ENCODE measurements at places on chromosomes 5 and 9.

GRCh38 chr5:65624571-65625555 lies at the start of the genes SHLD3 and TRAPPC13:
Gene SHLD3, plus strand, starts transcription at chr5:65625027. Its CDS starts 4,561 bp downstream, at chr5:65629588.
Gene TRAPPC13, plus strand, starts transcription at chr5:65625027. Its CDS starts 34 bp downstream, at chr5:65625061.
- DNase-seq, result peak; percentile 78

- no peak for DNase-seq
Measured at GRCh38 chr5:177234841-177235240, 68.7 kb downstream of the RAB24 start.

DNA sequence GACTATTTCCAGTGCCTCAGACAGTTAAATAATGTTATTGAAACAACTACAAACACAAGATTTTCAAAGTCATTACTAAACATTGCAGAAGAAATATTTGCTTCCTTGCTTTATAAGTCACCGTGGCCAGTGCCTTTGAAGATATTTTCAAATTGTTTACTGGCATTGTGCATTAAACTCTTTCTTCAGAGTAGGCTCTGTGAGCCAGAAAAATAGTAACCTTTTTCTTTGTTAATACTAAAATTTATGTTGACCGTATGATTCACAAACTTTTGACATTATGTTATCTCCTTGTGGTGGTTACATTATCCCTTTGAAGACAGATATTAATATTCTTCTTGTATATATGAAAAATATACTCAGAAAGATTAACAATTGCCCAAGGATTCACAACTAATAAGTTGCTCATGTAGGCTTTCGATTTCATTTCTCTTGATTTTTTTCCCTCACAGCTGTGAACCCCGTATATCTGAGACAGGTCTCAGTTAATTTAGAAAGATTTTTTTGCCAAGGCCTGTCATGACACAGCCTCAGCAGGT lies 140.1 kb downstream of the NR3C1 start:
- DNase-seq, result no peak

DNA sequence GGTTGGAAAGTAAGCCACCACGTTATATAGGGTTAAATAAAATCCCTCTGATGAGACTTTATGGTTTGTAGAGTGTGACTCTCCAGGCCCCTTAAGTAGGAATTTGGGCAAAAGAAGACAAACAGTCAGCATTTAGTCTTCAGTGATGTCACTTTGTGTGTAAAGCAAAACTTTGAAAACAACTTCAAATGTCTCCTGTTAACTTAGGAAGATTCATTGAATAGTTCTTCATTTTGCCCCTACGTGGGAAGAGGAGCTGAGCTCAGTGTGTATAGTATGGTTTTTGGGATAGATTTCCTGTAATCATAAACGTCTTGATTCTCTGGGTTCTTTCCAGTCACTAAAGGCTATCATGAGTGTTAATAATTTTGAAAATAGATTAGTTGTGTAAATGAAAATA lies 101.3 kb downstream of the GADD45G start:
- DNase-seq, result no peak

All from brain pericyte (primary cell).